ENCODE measurements at places on chromosomes 7 and 10.

DNA sequence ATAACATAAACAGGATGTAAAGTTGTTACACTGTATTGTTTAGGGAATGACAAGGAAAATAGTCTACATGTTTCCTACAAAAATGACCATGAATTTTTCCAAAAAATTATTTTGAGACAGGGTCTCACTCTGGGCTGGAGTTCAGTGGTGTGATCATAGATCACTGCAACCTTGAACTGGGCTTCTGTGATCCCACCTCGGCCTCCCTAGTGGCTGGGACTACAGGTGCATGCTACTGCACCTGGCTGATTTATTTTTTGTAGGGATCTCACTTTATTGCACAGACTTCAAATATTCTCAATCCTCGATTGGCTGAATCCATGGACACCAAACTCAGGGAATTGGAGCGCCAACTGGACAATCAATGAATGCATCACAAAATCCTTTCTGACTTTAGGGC, 6.6 kb downstream of the CHCHD2 start:
- no peak for DNase-seq

GRCh38 chr7:83941300-83941699, 253.3 kb downstream of the SEMA3A start:
- DNase-seq, result no peak

DNA sequence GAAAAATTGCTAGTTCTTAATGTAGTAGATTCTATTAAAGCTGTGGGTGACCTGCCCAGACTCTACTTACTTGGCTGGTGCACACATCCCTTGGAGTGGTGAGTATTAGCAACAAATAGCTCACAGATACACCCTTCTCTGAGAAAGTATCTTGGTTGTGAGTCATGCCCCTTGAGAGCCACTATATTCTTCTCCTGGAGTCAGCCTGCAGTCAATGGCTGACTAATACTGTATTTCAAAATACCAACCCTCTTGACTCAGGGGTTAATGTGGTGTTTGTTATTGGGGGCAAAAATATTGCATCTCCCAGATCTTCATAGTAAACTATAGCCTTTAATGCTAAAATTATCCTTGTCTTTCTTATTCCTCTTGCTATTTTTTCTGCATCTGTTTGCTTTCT, 354.9 kb downstream of the BMPER start:
- DNase-seq, result peak; percentile 68

DNA sequence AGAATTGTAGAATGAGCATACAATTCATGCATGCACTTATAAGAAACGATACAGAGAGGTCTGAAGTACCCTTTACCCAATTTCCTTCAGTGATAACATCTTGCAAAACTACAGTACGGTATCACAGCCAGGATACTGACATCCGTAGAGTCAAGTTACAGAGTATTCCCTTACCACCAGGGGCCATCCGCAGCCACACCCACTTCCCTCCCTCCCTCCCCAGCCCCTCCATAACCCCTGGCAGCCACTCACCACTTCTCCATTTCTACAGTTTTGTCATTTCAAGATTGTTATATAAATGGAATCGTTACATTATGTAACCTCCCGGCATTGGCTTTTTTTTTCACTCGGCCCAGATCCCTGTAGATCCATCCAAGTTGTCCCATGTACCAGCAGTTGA, 113.6 kb upstream of the RET start:
- no peak for DNase-seq

GRCh38 chr7:12256090-12256489, 45.0 kb downstream of the TMEM106B start:
- no peak for DNase-seq

GRCh38 chr7:40777730-40778312, 643.0 kb downstream of the SUGCT start:
- no peak for DNase-seq

DNA sequence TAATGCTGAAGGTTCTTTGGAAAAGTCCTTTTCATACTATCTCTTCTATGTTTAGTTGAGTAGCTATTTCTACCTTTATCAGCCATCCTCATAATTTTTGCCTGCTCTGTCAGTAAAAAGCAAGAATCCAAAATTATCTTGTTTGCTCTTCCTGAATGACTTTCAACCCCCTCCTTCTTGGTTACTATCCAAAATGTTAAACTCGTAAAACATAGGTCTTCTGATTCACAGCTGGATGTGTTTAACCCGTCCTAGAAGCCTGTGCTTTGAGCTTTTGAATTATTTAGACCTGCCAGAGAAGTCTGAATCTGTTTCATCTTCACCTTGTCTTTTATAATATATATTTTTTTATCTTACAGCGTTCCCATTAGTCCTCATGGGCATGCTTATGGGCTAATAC, 136.4 kb upstream of the MDFIC start:
- DNase-seq, result no peak

GRCh38 chr7:74043523-74043951, 15.6 kb downstream of the ELN start:
- DNase-seq, result no peak

DNA sequence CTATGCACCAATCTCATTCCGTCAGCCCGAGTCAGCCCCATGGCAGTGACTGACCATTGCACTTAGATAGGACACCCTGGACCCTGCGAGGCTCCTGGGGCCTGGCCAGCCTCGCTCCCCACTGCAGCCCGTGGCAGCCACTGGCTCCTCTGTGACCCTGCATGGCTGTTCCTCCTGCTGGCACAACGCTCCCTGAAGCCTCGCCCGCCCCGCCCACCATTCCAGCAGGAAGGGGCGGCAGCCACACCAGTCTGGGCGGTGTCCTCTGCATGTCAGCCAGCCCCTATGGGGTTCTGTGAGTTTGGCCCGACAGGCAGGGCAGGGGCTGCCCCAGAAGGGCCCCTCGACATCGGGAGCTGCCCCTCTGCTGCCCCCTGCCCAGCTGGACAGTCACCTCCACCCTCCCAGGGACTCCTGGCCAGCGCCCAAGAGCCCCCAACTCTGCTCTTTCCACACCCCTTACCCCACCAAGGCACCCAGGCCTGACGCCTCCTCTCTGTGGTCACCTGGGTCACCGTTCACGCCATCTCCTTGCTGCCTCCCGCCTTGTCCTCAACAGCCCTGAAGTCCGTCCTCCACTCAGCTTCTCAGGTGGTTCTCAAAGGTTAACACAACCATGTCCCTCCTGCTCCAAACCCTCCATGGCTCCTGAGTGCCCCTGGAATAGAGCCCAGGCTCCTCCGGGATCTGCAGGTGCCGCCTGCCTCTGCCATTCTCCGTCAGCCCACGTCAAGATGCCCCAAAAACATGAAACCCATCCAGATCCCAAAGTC, 103.5 kb downstream of the MICALL2 start:
- DNase-seq, result no peak

GRCh38 chr7:127816354-127817190, 164.6 kb downstream of the SND1 start:
- no peak for DNase-seq

- DNase-seq, result no peak
These were observed 34.4 kb upstream of the GRID1 start for GRCh38 chr10:86400705-86401587.

- peak; percentile 79 for DNase-seq
These were observed 28.0 kb upstream of the SLC39A12 start for GRCh38 chr10:17923728-17924127.

GRCh38 chr10:76026176-76026771, 594.9 kb downstream of the LRMDA start:
- DNase-seq, result no peak

DNA sequence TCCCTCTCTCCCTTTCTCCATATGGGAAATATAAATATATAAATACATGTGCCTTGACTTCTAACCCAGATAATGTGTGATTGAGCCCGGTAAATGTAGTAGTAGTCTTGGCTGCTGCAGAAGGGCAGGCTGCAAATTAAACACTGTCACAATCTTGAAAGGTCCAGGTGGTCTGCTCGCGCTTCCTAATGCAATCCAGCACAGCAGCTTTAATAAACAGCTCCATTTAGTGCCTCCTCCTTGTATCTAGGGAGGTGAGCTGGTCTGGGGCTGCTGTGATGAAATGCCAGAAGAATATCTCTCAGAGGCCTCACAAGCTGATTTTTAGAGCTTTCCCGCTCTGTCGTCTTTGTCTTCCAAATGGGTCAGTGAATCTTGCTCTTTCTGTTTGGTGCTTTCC, 782 bp downstream of the POU6F2 start:
- no peak for DNase-seq

GRCh38 chr10:79585870-79586527, 24.7 kb upstream of the SFTPA1 start:
- DNase-seq, result no peak

DNA sequence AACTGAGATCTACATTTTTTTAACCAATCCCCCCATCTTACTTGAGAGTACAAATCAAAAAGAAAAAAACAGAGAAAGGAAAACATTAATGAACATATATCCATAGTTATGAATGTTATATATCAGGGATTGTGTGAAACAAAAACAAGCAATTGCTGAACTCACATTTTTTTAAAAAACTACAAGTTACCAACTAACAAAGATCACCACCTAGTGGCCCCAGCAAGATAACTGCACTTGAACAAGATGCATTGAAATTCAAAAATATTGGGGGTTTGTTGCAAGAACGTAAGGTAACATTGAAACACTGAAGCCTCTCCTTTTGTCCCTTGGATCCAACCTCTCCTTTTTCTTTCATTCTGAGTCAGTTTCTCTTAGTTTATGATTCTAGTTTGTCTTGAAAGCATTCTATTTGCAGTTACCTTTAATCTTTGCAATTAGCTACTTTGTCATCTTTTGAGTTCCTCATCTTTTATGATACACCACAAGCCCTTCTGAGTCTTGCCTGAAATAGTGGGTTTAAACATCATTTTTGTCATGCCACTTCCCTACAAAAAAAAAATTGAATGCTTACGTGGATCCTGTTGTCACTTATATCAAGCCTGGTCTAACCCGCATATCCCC, 87.3 kb upstream of the TES start:
- peak; percentile 5 for DNase-seq

DNA sequence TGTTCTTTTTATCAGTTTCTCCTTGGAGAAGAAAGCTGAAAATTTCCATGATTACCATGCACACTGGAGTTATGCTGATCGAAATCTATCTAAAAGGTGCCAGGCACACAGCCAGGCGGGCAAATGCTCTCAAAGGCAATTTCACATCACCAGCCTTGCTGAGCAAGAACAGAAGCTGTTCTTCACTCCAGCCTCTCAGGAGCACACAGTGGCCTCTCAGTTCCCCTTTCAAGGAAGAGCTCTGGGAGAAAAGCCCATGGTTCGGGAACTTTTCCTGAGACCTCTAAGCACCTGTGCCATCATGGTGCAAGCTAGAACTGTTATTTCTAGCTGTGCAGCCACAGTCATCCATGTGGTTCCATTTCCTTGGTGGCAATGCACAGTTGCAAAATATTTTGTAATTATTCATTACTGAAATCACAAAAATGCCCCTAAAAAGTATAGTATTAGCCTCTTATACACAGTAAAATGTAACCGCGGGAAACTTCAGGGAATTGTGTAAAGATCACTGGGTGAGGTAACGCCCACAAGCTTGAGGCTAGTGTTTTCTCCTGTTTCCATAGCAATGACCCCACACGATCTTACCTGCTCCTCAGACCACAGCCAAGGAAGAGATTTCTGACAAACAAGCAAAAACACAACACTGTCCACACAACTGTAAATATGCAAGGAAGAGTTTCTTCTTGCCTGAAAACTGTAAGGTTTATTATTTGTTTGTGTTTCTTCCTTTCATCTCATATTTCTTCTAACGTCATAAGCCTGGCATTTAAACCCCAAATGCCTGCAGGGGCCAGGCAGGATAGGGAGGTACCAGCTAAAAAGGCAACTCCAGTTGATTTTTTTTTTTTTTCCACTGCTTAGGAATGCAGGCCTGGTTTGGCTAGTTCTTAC, 121.2 kb downstream of the FAM107B start:
- DNase-seq, result peak; percentile 54

DNA sequence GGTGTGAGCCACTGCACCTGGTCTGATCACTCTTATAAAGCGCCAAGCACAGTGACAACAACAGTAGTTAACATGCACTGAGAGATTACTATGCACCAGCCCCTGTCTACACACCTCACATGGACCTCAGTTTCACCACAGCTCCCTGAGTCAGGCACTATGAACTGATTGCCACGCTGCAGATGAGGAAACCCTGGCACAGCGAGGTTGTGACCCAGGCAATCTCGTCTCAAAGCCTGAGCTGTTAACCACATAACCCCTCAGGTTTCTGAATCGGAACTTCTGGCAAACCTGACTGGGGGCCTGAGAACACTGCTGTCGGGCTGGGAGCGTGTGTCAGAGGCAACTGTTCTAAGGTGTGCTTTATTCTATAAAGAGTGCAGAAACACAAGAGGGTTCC, 150.8 kb downstream of the RNF216 start:
- DNase-seq, result no peak

Data from HS-27A (cell line).